Bronchial epithelial cell (primary cell): ENCODE measurements at places on chromosomes 16 and 17. TPM values are rescaled to one million over a fixed set of nuclear protein-coding genes. Genes with fewer than 3 reads are reported as not detected.

GRCh38 chr16:17152311-17152710 lies 318.4 kb downstream of the XYLT1 start:
- DNase-seq = no peak

- DNase-seq = no peak
Measured at GRCh38 chr16:16797239-16797638, 418.3 kb downstream of the NPIPA7 start.

Gene CFAP119
- 0.26 and 1.1 TPM in 2 replicates for total RNA-seq

DNA sequence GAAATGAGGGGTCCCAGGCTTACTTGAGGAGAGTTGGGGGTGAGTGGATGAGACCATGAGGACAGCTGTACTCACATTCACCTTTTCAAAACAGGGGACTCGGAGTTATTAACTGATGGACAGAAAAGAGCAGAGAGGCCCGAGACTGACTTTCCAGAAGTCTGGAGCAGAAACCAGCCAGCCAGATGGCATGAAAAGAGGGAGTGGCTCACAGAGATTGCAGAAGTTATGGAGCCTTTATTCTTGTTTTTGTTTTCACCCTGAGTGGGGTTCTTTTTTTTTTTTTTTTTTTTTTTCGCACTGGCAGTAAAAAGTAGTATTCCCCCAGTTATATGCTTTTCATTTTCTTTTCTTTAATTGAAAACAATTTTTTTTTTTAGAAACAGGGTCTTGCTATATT lies 18.9 kb downstream of the TVP23A start:
- DNase-seq = no peak

DNA sequence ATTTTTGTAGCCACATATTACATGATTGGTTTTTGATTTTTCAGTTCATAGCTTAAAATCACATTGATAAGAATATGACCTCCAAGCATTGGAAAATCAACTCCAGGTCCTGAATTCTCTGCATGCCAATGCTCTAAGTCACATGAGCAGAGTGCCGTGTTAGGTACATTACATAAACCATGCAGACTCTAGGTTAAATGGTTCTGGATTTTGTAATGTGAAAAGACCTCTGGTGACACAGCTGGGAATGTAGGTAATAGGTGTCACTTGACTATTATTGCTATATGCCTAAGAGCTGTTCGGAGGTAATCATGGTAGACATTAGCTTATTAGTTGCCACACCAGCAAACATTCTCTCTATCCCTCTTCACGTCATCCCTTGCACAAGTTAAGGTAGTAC lies 231.1 kb upstream of the SALL1 start:
- DNase-seq = no peak

GRCh38 chr16:20944861-20945574 lies 44.4 kb downstream of the LYRM1 start:
- DNase-seq = peak; percentile 42

- DNase-seq = no peak
Measured at GRCh38 chr17:49581648-49581998, 6.0 kb downstream of the NXPH3 start.

DNA sequence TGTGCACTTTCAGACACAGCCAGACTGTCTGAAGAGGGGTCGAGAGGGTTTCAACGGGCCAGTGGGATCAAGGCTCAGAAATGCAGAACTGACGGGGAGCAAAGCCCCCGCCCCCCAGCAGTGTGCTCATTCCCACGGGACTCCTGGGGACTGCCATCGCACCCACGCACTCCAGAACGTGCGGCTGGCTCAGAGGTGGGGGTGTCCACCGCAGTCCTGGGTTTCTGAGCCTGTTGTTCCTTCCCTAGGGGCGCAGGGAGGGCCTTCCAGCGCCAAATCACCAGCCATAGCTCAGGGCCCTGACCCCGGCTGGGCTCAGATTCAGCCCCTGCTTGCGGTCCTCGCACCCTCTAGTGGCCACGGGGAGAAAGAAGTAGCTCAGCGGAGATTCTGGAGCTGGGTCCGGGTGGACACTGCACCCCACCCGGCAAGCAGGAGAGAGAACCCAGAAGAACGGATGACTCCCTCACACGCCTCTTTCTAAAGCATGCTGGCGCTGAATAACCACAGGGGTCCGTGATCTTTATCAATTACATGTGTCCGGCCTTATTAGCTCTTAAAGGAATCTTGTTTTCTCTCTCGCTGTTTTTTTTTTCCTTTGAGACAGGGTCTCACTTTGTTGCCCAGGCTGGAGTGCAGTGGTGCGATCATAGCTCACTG lies 45.0 kb upstream of the USP7 start:
- peak; percentile 37 for DNase-seq

Gene CD300H
- not detected in 2 replicates for total RNA-seq

Gene PAGR1
- total RNA-seq = 15.2 and 24.7 TPM in 2 replicates

Gene WNT9B
- not detected in 2 replicates for total RNA-seq

Gene TLCD1
- total RNA-seq = 6.5 and 7.4 TPM in 2 replicates

DNA sequence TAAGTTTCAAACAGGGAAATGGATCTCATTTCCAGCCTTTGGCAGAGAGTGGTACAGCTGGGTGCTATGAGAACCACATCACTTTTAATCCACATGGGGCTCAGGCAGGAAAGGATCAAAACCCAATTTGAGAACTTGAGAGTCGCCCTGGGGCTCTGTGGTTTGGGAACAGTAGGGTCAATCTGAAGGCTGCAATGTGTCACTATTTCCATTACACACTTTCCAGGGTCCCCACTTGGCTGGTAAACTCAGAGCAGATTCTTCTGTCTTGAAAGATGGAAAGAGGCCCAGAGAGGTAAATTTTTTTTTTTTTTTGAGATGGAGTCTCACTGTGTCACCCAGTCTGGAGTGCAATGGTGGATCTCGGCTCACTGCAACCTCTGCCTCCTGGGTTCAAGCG lies 6.7 kb upstream of the HIGD1B start:
- DNase-seq = no peak
